ENCODE measurements at places on chromosomes 16 and 17.

DNA sequence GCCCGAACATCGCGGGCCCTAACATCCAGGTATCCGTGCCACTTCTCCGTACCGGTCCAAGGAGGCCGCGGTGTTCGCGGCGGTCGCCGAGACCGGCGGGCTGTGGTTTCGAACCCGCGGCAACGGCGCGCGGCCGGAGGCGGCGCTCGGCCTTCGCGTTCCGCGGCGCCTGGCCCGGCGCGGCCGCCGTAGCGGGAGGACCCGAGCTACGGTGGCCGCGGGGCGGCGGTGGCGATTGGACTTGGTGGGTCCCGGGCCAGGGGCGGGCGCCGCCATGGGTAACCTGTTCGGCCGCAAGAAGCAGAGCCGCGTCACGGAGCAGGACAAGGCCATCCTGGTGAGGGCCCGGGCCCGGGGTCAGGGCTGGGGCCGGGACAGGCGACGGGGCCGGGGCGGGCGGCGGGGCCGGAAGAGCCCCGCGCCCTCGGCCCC is at the start of gene CHMP6:
TSS of gene CHMP6 (plus strand) at position 197 of the 432 bp plus-strand sequence. CDS start at position 275, 78 bp downstream.
- peak; percentile 93 for DNase-seq

- no peak for DNase-seq
Measured at GRCh38 chr16:50146479-50147435, 6.3 kb upstream of the TENT4B start.

DNA sequence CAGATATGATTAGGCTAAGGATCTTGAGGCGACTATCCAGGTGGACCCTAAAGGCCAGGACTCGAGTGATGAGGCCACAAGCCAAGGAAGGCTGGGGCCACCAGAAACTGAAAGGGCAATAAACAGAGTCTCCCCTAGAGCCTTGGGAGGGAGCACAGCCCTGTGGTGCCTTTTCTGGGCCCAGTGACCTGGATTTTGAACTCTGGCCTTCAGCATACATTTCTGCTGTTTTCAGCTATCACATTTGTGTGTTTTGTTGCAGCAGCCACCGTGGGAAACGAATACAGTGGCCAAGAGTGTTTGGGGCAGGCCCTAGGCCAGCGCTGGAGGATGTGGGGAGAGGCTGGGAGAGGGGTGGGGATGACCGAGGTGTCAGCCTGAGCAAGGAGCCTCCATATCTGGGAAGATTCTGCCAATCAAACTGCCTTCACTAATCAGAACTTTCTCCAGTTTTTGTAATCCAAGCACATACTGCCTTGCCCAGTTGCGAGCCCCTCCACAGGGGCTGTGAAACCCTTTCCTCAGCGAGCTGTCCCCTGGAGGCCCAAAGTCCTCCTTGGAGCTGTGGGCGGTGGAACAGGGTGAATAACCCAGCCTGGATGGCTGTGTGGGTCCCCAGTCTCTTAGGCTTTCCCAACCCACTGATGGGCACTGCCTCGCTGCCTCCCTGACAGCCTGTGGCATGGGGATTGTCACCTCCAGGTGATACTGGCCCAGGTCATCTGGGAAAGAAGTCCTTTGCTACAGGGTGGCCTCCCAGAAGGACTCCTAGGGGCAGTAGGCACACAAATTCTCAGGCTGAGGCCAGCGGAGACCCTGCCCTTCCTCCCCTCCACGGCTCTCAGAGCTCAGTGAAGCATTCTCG is 16.8 kb downstream of the B9D1 start:
- DNase-seq = no peak

DNA sequence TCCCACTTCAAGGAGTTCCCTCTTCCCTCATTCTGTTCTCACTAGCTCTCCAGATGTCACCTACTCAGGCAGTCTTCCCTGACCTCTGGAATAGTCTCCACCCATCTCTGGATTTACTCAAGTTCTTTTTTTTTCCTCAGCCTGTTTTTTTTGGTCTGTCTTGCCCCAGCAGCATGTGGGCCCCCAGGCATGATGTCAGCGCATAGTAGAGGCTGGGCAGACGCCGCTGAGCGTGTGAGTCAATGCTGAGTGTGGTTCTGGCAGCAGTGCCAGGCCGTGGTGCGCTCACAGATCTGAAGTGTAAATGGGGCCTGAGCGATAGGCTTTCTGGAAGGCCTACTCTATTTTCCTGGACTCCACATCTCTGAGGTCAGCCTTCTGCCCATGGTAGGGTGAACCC is 2.7 kb upstream of the KCNJ18 start:
- DNase-seq = peak; percentile 83

GRCh38 chr16:81676066-81676882 is 102.8 kb upstream of the PLCG2 start:
- no peak for DNase-seq

DNA sequence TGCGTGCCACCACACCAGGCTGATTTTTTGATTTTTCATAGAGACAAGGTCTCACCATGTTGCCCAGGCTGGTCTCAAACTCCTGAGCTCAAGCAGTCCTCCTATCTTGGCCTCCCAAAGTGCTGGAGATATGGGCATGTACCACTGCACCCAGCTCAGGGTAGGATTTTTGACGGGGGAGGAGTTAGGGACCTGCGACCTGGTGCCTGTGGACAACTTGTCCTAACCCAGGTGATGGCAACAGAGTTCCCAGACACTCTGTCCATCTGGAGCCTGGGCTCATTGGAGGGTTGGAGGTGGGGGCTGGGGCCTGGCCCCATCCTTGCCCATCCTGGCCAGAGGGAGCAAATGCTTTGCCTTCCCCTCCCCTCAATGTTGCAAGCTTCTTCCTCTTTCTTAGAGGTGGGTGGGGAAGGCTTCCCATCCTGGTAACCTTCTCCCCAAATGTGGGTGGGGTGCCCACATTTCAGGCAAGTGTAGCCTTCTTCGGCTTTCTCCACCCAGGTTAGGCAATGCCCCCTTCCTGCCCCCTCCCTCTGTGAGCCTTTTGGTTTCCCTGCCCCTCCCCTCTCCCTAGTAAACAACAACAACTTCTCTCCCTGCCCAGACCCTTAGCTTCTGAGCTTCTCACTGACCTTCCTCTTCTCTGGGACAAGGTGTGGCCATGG is 24.9 kb downstream of the RARA start:
- no peak for DNase-seq

DNA sequence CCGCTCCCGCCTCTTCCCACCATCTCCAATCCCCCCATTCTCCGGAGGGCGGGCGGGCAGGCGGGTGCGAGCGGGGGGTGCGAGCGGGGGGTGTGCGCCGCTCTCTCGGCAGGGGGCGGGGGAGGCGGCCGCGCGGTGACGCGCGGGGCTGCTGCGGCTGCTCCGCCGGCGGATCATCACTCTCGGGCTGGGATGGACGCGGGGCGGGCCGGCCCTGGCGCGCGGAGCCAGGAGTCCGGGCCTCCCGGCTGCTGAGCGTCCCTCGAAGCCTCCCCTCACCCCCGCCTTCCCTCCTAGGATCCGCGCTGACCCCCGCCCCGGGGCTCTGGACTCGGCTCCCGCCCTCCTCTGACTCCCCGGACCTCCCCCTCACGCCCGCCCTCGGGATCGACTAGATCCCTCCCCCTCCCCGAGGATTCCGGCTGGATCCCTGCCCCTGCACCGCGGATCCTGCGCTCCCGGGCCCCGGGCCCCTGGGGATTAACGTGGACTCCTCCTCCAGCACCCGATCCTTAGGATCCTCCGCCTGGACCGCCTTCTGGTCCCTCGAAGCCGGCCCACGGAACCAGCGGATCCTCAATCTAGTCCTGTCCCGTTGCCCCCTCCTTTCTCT is 946 bp upstream of the TMEM256 start:
- peak; percentile 66 for DNase-seq

DNA sequence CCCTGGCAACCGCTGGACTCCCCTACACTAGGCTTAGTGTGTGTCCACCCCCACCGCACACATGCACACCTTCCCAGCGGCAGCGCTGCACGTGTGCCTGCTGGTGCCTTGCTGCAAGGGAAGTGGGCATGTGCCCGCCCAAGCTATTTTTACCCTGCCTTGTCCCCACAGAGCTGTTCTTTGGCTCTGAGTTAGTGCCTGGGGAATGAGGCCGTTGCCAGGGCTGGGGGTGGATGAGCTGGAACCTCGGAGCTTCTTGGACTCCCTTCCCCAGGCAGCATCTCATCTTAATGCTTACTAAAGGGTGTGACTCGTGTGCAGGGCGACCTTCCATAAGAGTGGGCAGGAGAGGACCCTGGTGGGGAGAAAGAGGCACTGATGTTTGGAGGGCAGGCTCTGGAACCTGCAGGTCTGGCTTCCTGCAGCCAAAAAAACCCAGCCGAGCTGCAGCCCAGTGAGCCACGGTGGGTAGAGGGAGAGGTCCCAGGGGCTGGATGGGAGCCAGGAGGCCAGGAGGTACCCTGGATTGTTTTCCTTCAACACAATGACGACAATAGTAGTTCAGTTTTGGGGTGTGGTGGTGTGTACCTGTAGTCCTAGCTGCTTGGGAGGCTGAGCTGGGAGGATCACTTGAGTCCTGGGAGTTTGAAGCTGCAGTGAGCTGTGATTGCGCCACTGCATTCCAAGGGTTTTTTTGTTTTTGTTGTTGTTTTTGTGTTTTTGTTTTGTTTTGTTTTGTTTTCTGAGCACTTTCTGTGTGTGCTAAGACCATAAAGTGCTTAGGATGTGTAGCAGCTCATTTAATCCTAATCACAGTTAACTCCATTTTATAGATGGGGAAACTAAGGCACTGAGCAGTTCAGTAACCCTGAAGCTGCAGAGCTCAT is 119.1 kb downstream of the RAB11FIP4 start:
- DNase-seq = no peak

GRCh38 chr17:55163408-55163807 is 101.4 kb upstream of the HLF start:
- no peak for DNase-seq

- no peak for DNase-seq
Measured at GRCh38 chr16:23856251-23856709, 20.5 kb downstream of the PRKCB start.

- DNase-seq = no peak
Measured at GRCh38 chr16:16150117-16150877, 73.0 kb downstream of the ABCC6 start.

- DNase-seq = peak; percentile 91
Measured at GRCh38 chr17:44919885-44920564, 4.7 kb upstream of the GFAP start.

DNA sequence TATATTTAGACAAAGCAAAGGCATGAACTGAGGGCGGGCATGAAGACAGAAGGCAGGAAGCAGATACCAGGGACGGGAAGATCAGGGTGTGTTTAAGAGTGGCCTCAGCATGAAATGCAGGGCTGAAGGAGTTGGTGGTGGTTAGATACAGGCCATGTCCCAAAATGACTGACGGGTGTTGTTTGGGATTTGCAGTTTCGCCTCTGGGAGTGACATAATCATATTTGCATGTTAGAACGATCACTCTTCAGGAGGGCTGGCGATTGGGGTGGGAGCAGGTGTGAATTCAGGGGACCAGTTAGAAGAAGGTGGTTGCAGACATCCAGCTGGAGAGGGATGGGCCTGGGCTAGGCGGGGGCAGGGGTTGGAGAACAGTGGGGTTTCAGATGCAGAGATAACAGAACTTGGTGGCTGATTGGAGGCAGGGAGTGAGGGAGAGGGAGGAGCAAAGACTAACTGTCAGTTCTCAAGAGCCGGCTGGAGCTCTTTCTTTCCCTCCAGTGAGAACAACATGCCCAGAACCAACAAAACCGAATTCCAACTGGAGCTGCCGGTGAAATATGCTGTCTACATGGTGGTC is 27.2 kb upstream of the ITGAX start:
- DNase-seq = no peak

- no peak for DNase-seq
Measured at GRCh38 chr17:61814485-61814884, 48.8 kb downstream of the BRIP1 start.

- DNase-seq = no peak
Measured at GRCh38 chr17:9268546-9268945, 247.2 kb downstream of the NTN1 start.

GRCh38 chr17:55177159-55177854 is 87.5 kb upstream of the HLF start:
- no peak for DNase-seq

GRCh38 chr16:84139628-84140258 is 5.2 kb downstream of the HSDL1 start:
- no peak for DNase-seq

DNA sequence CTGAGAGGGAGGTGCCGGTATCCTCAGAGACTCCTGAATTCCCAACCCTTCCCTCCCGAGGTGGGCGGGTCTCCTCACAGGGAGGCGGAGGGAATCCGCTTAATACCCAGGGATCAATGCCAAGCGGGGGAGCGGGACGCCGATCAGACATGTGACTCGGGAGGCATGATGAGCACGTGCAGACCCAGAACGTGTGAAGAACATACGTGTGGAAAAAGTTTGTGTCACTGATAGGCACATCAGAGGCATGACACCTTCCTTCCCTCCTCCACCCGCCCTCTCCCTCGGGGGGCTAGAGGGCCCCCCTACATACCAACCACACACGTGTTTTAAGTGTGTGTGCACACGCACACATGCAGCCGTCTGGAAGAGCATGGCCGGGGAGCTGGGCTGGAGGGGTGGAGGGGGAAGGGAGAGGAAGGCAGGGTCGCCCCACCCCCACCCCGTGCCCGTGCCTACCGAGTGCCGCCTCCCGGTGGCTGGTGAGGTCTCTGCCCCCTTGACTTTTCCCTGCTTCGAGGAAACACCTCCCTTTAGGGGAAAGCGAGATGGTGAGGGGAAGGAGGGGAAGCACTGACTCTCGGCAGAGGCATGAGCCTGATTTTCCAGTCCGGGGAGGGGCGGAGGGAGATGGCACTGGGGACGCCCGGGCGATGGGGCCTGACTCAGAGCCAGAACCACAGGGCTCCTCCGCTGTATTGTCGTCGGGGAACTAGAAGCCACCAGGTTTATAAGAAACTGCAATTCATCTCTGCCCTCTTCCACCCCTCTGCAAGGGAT is 12.1 kb upstream of the TBX21 start:
- peak; percentile 87 for DNase-seq
